ENCODE measurements at places on chromosomes 7 and 10. TPM values are rescaled to one million over a fixed set of nuclear protein-coding genes. Genes with fewer than 3 reads are reported as not detected.

The SPDYE8 gene
- polyA plus RNA-seq = not detected

The RBM20 gene
- 6.7 TPM for polyA plus RNA-seq

The RET gene
- 0.51 TPM for polyA plus RNA-seq

The OR2A7 gene
- not detected for polyA plus RNA-seq

The CRYGN gene
- polyA plus RNA-seq = not detected

The C7orf57 gene
- 0.01 TPM for polyA plus RNA-seq

The ADCYAP1R1 gene
- 0.69 TPM for polyA plus RNA-seq

The FGL2 gene
- 3.8 TPM for polyA plus RNA-seq

The EGFR gene
- polyA plus RNA-seq = 5.5 TPM

The TMEM140 gene
- polyA plus RNA-seq = 25.4 TPM

The AS3MT gene
- polyA plus RNA-seq = 4.1 TPM

The PRKCQ gene
- polyA plus RNA-seq = 33.8 TPM

The COL13A1 gene
- polyA plus RNA-seq = 0.74 TPM

The PNLIPRP2 gene
- polyA plus RNA-seq = 0.16 TPM

The ITPRID1 gene
- polyA plus RNA-seq = not detected

The TBC1D12 gene
- polyA plus RNA-seq = 4.6 TPM

The UNC5B gene
- 0.65 TPM for polyA plus RNA-seq

The OAT gene
- polyA plus RNA-seq = 64.5 TPM

The SPDYE11 gene
- not detected for polyA plus RNA-seq

The ZNF862 gene
- 1.9 TPM for polyA plus RNA-seq
